ENCODE measurements at places on chromosomes 6 and 20.
A peak's percentile ranks its signal among the peaks of the same experiment; 100 is the strongest.

GRCh38 chr6:156943166-156943565, 166.0 kb downstream of the ARID1B start:
- no peak for DNase-seq

- DNase-seq: no peak
Observed at GRCh38 chr6:141594874-141595273, 537.9 kb upstream of the GJE1 start.

DNA sequence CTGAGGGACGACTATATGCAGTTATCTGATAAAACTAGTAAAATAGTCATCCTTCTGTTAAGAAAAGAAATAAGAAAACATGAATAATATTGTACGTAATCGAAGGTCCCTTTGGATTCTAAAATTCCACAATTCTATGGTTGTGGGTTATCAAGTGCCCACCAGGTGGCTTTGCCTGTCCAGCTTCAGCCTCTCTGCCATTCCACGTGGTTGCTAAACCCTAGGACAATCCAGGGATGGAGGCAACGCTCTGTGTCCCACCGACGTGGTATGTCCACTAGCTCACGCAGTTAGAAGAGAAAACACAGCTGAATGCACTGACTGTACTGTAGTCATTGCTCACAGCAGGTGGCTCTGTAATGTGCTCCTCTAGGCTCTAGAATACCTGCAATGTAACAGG, 349.3 kb downstream of the FARS2 start:
- no peak for DNase-seq

GRCh38 chr6:37273690-37274089, 15.7 kb upstream of the TMEM217 start:
- DNase-seq: no peak

- DNase-seq: no peak
Observed at GRCh38 chr6:14943116-14943515, 302.8 kb upstream of the JARID2 start.

DNA sequence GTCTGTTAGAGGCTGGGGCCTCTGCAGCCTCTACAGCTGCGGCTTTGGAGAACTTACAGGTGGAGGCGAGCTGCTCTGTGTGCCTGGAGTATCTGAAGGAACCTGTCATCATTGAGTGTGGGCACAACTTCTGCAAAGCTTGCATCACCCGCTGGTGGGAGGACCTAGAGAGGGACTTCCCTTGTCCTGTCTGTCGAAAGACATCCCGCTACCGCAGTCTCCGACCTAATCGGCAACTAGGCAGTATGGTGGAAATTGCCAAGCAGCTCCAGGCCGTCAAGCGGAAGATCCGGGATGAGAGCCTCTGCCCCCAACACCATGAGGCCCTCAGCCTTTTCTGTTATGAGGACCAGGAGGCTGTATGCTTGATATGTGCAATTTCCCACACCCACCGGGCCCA, 2.6 kb downstream of the TRIM39 start:
- DNase-seq: no peak

DNA sequence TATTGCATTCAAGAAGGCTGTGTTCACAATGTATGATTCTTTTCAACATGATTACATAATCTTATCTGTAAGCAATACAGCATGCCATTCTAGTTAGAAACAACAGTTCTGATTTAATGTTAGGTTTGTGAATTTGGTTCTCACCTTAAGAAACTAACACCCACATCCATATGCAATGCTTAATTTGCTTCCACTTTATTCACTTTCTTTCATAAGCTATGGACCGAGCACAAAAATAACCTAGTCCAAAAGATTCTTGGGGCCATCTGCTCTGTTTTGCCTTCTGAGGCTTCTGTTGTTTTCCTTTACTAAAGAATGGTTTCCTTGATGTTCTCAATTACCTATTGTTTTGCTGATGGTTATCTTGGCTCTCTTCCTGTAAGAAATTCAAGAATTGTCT, 258.2 kb downstream of the EYS start:
- no peak for DNase-seq

DNA sequence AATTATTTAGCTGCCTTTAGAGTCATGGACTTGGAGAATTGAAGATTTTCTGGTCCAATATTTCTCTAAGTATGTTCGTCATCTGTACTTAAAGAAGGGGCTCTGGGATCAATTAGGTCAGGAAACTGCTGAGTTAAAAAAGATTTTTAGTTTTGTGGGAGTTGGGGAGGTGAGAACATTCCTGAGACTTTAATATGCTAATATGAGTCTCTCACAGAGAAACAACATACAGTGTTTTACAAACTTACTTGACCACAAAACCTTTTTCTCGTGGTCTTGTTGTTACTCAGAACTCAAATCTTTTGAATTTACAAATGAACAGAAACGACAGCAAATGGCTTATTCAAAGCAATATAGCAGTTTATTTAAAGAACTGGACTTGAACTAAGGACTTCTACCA, 67.9 kb downstream of the LIN28B start:
- no peak for DNase-seq

DNA sequence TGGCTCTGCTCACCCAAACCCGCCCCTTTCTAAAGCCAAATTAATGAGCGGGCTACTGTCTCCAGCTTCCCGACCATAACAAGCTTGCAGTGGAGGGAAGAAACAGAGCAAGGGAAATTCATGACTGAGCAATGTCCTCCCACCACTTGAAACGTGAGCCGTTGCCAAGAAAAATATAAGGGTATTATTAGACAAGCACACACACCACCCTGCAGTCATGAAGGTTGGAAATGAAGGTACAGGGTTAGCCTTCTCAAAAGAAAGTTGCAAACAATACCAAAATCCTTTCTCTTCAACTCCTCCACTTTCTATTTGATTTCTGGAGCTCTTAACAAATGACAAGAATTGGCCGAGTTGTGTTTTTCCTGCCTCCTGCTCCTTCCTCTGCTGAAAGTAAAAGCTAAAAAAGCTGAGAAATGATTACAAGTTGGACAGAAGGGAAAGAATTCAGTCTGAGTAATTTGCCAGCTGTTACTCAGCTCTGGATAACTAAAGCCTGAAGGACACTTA, 151.1 kb upstream of the B3GAT2 start:
- no peak for DNase-seq

DNA sequence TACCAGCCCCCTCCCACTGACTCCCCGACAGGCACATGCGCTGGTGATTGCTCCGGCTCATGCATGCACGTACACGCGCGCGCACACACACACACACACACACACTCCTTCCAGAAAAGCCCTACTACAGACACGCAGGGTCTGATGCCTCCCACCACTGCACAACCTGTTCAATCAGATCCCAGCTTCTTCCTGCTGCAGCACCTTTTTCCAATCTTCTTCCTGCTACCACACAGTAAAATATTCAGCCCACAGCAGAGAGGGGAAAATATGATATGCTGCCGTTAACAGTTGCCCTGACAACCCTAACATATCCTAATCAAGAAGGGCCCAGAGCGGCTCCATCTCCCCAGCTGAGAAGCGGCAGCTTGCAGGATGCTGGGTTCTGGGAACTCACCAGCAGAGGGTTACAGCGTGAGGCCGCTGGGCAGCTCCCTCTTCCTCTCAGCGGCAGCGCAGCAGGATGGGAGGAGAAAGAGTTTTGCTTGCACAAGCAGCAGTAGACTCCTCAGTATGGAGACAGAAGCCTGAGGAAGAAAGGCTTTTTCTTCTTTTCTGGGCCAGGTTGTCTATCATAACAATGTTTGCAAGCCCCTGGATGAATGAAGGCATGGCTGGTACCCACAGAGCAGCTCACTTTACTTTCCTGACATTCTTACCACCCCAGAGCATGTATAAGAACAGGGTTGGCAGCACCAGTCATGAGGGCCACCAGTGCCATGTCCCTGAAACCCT, 23.9 kb downstream of the MAP7 start:
- peak; percentile 95 for DNase-seq

GRCh38 chr6:107976155-107976783, 18.3 kb upstream of the SEC63 start:
- DNase-seq: no peak
